ENCODE measurements at places on chromosomes 2 and 18.

DNA sequence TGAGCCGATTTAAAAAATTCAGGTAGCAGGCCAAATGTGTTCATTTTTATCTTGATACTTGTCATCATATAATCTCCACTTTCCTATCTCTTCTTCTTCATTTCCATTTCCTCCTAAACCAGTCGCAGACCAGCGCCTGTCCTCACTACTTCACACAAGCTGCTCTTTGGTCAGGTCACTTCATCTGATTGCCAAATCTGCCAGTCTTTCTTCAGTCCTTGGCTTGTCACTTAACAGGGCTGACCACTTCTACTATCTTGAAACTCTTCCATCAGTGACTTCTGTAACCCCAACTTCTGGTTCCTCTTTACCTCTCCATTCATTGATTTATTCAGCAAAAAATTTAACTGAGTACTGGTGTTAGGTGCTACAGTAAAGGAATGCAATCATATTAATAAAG, 18.0 kb upstream of the SPRED2 start:
- DNase-seq, result no peak

DNA sequence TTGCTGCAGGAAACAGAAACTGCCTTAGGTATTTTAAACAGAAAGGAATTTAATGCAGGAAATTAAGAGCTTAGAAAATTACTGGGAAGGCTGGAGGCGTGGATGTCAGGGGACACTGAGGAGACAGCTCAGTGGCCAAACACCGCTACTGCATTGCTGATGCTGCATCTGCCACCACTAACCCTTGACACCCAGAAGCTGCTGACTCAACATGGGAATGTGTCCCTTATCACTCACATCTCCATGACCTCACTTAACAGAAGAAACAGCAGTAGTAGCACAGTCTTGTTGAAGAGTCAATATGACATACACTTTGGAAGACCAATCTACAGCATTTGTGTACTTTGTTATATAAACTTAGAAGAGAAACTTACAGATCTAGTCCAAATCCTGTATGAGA, 906.1 kb downstream of the SLC4A3 start:
- no peak for DNase-seq

DNA sequence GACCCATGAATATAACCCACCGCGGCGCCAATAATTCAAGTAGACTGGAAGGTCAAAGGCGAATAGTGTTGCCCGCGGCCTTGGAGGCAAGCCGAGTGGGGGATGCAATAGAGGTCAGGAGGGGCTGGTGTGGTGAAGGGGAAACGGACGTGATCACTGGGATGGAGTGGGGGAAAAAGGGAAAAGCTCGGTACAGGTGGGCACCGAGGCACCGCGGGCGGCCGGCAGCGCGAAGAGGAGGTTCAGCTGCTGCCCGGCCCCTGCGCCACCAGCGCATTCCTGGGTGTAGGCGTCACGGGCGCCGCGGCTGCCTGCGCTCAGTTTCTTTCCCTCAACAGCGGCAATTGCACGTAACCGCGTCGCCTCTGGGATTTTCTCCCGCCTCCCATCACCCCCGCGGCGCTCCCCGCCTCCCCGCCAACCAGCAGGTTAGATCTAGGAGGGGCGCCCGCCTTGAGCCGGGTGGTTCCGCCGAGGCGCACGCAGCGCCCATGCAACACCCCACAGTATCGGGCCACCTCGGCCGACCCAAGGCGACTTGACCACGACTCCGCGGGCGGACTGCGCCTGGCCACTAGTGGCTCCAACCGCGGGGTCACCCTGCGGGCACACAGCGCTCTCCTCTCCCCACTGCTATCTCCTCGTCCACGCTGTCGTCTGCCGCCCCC, 1.5 kb downstream of the RND3 start:
- DNase-seq, result peak; percentile 35

DNA sequence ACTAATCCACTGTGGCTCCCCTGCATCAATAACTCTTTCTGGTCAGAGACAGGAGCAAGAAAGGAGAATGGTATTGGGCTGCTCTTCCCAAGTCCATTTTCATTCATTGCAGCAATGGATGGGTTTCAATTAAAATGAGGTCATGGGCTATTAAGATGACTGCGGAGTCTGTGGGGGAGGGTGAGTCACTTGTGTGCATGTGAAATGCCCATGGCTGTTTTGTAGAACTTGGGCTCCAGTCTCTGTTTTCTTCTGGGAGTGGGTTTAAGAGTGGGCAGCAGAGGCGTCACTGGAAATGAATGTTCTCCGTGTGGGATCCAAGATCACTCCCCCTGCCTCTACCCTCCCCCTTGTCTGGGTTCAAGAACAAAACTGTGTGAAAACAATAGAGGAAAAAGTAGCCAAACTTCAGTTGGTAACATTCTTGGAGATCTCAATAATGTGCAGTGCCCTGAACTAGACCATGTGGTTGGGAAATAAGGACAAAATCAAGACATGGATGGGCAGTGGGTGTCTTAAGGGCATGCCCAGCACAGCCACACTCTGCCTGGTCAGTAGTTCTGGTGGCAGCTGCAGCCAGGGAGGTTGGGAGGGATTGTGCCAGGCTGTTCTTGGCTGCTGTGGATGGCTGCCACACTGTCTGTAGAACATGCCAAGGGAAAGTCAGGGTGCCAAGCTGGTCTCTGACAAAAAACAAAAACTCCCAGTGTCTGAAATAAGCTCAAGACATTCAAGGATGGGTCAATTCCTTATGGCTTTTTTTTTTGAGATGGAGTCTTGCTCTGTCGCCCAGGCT, 68.2 kb upstream of the CXCR4 start:
- DNase-seq, result no peak

GRCh38 chr2:140905083-140905781, 1225.6 kb downstream of the LRP1B start:
- DNase-seq, result no peak

DNA sequence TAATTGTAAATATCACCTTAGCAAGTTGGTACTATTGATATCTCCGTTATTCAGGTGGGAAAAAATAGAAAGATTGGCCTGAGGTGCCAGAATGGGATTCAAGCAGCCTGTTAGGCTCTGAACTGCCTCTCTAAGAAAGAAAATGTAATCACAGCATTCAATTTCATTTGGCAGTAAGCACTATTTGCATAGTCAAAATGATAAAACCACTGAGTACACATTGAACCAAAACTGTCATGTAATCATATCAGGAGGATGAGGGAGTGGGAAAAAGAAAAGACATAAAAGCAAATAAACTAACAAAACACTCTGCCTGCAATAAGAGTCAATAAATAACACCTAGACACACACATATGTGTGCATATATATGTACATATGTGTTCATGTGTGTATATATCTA, 103.9 kb upstream of the TACR1 start:
- no peak for DNase-seq

All from NCI-H1092 (cell line).